Putamen (tissue), 1 donor: ENCODE measurements at places on chromosomes 12 and 14.

DNA sequence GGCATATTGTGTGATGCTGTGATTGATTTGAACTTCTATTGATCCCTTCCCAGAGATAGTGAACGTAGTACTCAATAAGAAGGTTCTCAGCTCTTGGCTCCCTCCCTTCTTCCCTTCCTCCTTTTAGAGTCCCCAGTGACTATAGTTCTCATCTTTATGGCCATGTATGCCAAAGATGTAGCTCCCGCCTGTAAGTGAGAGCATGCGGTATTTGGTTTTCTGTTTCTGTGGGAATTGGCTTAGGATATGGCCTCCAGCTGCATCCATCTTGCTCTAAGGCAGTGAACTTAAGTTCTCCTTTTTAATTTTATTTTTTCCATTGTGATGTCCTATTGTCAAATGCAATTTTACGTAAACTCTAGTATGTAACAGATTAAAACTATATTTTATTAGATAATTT, 109.5 kb downstream of the AEBP2 start:
- no peak for DNase-seq

DNA sequence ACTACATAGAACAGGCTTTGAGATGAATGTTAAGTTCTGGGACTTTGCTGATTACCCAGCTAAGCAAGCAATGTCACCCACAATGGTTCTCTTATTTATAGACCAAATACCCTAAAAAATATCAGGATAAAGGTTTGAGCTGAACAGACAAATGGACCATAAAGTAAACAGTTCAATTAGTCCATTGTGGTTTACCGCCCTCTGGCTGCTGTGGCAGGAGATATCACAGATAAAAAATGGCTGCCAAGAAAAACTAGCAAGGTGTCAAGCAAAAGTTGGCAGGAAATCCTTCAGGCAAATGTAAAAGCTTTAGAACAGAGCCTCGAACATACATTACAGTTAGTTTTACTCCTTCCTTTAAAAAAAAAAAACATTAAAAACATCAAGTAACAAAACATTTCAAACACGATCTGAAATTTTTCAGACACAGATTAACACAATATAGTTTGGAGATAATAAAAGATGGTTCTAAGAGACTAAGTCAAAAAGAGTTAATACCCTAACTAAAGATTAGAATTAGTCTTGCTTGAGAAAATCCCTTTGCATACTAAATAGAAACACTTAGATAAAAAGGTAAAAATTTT, 41.3 kb downstream of the MED13L start:
- DNase-seq, result peak; percentile 39

DNA sequence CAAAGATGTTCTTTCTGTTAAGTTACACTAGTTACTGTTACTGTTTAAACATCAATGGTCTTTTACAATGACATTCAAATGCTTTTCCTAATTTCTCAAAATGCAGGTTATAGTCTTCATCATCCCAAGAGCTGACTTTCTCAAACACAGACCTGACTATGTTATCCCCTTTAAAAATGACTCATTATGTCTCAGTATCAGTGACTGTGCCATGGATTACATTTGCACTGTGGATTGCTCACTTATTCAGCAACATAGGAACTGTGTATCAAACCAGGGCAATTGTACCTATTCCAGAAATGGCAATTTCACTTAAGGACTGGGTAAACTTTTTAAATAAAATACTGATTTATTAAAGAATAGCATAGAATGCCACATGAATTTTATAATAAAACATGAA, 630.2 kb upstream of the NOVA1 start:
- DNase-seq, result no peak

- DNase-seq, result no peak
Observed at GRCh38 chr14:37587131-37587803, 7.8 kb downstream of the FOXA1 start.

GRCh38 chr12:108629824-108630476, 3.7 kb downstream of the SELPLG start:
- DNase-seq, result no peak

DNA sequence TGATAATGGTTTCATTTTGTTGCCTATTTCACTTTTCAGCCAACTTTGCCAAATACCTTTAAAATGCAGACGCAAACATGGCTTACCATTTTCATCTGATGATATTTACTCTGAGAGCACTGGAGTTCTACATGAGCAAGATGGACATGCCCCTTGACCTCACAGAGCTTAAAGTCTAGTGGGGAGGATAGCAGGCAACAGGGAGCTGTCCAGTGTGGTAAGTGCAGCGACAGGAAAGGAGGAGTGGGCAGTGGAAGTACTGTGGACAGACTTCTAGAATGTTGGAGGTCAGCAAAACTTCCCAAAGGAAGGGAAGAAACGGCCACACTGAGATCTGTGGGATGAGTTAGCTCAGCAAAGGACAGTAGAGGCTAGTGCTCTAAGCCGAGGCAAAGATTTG, 25.3 kb downstream of the LRIG3 start:
- no peak for DNase-seq

GRCh38 chr12:109782326-109782703, 50.9 kb downstream of the TRPV4 start:
- DNase-seq, result no peak

- DNase-seq, result no peak
Observed at GRCh38 chr14:90760078-90760444, 56.2 kb downstream of the TTC7B start.

DNA sequence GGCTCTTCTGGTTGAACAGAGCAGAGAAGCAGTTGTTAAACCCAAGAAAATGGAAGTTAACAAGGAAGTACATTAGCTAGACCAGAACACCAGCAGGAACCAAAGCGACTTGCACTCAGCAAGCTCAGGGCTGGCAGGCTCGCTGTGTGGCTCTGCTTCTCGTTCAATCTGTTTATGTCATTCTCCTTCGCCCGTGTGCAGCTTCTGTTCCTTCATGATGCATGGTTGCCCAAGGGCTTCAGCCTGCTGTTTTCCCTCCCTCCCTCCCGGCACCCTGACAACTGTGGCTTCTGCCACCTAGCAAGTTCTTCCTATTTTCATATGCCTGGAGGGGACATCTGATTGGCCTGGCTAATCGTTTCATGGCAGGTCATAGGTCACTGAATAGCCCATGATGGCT, 25.3 kb downstream of the PIGH start:
- DNase-seq, result no peak

DNA sequence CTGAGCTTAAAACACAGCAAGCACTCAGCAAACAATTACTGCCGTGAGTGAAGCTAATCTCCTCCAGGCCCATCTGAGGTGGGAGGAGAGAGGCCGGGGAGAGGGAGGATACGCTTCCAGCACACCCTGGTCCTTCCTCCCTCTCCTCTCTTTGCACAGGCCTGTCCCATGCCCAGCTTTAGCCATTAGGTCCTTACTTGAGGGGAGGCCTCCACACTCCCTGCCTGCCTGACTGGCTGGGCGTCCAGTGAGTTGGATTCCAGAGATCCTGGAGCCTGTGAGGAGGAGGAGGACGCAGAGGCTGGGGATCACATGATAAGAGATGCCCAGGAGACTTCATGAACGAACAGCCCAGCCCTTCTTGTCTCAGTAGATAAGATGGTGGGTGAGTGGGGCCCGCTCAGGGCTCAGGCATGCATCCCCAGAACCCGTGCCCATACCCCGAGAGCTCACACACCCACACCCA, 65.1 kb upstream of the NCOR2 start:
- no peak for DNase-seq

DNA sequence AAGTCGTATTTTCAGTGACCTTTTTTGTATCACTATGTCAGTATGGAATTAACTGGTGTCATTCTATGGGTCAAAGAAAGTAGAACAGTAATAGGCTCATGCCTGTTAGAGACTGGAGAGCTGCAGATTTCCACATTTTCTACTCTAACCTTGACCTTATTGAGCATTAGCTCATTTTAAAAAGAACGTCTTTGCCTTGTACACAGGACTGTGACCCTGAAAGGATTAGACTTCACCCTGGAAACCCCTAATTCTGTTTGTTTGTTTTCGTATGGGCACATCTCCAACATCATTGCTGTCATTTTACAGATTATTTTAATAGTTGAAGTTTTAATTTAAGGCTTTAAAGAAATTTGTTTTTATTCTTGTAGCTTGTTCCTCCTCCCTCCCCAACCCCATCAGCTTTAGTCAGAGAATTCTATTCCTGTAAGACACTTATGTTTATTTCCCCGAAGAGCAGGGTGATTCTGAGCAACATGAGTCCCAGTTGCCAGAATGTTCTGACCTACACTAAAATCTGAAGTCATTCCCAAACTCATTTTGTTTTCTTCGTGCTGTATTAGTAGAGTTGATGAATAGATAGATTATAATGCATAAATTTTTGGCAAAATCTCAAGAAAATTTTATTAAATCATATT, 451.3 kb downstream of the FOXG1 start:
- no peak for DNase-seq

GRCh38 chr14:45434221-45434620, 181.2 kb upstream of the MIS18BP1 start:
- DNase-seq, result no peak

DNA sequence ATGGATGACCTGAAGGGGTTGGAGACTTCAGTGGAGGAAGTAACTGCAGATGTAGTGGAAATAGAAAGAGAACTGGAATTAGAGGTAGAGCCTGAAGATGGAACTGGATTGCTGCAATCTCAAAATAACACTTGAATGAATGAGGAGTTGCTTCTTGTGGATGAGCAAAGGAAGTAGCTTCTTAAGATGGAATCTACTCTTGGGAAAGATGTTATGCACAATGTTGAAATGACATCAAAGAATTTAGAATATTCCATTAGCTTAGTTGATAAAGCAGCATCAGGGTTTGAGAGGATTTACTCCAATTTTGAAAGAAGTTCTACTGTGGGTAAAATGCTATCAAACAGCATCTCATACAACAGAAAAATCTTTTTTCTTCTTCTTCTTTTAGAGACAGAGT, 186.4 kb upstream of the PRKD1 start:
- DNase-seq, result no peak

DNA sequence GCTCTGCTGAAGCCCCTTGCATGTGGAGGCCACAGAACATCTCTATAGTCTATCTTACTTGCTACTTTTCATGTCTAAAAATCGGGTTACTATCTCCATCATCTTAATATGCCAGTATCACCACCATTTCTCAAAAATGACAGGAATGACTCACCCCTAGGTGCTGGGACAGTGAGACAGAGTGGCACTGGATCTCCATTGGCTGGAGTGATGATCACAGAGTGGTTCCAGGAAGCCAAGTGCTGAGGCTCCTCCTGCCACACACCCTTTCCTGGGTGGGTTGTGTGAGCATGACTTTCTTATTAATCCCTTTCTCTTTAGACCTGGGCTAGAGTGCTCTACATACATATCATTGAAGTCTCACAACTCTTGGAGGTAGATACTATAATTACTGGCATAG, 3.3 kb upstream of the ASCL1 start:
- no peak for DNase-seq

DNA sequence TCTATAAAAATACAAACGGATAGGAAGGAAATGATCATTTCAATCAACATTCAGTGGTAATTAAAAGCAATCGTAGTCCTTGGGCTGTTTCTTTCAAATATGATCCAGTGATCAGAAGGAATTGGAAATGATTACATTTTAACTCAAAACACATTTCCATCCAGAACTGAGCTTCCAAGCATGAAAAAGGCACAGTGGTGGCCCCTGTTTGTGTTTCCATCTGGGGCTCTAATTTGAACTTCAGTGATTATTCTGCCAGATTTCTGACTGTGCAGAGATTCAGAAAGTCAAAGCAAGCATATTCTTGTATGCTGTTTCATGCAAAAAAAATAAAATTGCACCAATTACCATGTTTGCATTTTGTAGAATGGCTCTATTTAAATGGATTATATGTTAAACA, 157.0 kb upstream of the LMNTD1 start:
- DNase-seq, result no peak

DNA sequence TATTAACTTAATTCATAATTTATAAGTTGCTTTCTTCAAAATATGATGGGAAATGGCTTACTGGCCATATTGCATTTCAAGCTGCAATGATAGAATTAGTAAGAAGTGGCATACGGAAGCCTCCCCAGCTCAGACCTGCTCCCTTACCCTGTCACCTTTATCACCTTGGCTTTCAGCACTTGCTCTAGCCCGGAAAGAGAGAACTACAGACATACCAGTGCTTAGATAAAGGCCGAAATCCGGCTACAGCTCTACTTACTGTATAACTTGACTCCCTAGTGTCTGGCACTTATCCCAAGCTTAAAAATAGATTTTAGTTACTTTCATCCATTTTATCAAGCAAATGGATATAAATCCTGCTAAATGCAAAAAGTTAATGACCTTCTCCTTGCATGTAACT, 42.5 kb downstream of the PKP2 start:
- DNase-seq, result no peak

DNA sequence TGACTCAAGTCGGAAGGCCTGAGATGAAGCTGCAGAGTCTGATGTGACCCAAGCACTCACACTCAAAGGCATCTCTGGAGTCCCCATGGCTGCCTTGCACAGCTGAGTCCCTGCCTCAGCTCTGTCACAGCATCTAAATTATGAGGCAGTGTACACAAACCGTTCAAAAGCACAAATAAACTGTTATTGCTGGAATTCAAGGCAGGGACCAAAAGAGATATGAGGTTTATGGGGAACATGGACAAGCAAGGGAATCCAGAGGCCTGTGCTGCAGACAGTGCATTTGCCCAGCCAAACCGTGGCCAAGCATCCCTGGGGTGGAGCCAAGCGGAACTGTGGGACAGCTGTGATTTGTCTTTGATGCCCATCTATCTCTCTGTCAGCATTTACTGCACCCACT, 91.3 kb downstream of the RPS29 start:
- no peak for DNase-seq

DNA sequence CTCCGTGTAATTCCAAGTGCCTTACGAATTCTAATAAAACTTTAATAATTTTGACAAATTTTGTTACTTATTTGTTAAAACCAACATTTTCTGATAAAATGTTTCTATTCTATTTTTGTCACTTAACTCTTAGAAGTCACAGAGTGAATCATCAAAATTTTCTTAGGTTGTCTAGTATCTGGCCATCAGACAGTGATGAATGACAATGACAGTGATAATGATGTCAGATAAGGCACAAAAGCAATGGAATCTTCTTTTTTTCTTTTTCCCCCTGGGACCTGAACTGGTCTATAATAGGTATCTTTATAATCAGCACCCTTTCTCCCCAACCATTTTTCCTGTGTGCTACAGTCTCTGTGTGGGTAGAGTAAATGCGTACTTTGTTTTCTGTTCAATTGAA, 407.3 kb downstream of the SOX5 start:
- DNase-seq, result no peak

- DNase-seq, result no peak
Observed at GRCh38 chr12:53866727-53867126, 71.9 kb upstream of the HOXC13 start.

DNA sequence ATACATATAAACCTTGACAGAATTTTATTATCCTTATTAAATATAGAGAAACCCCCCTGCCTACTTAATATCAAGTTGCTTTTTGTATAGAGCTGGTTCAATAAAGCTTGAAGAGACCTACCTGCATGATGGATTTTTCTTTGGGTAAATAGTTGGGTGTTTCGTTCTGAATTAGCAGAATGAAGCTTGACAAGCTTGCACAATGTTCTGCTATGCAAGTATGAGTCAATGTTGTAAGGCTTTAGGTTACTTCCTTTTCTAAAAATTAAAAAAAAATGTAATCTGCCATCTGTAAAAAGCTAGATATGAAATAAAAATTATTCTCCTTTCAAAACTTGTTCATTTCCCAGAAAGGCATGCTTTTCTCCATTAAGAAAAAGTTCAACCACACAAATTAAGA, 1662.6 kb upstream of the SEL1L start:
- DNase-seq, result peak; percentile 18
